ENCODE measurements at places on chromosomes 7 and 10. TPM values are rescaled to one million over a fixed set of nuclear protein-coding genes. Genes with fewer than 3 reads are reported as not detected.
A peak's percentile ranks its signal among the peaks of the same experiment; 100 is the strongest.

GBX1 gene
- not detected for polyA plus RNA-seq

CHCHD3 gene
- polyA plus RNA-seq = 48.8 TPM

- no peaks in the 10 kb centered on the region for H3K36me3 ChIP-seq
- no peaks in the 10 kb centered on the region for H3K4me1 ChIP-seq
- no peaks in the 10 kb centered on the region for H3K27me3 ChIP-seq
- DNase-seq = no peak
Measured at GRCh38 chr7:80603940-80604339, 34.5 kb upstream of the CD36 start.

DNA sequence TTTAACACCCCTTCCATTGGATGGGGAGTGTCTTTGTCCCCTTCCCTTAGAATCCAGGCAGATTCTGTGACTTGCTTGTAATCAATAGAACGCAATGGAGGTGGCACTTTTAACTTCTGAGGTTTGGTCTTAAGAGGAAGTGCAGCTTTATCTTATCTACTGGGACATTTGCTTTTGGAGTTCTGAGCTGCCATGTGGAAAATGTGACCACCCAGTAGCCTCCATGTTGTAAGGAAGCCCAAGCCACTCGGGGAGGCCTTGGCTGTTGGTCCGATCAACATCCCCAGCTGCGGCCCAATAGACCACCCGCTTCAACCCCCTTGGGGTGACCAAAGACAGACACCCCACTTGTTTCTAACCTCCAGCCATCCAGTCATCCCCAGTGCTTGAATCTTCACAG lies 86.3 kb upstream of the FAM171A1 start:
- H3K27me3 ChIP-seq = no peaks in the 10 kb centered on the region
- no peak overlapping the region for H3K27ac ChIP-seq
- DNase-seq = no peak
- no peaks in the 10 kb centered on the region for H3K36me3 ChIP-seq
- no peak overlapping the region for H3K4me3 ChIP-seq

DNA sequence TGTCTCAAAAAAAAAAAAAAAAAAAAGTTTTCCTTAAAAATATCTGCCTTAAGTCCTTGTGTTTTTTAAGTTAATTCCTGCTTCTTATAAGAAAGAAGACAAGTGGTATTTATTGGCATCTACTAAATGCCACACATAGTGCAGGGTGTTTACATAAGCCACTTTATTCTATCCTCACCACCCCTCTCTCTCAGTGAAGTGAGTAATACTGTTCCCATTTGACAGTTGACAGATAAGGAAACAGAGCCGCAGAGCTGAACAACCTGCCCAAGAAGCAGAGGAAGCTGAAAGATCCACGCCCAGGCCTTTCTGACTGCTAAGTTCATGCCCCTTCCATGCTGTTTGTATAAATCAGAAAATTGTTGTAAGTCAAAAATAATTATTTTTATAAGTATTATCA lies 54.1 kb downstream of the ABLIM1 start:
- H3K36me3 ChIP-seq = no peaks in the 10 kb centered on the region
- H3K27me3 ChIP-seq = no peaks in the 10 kb centered on the region
- DNase-seq = no peak
- H3K4me1 ChIP-seq = no peaks in the 10 kb centered on the region
- no peak overlapping the region for H3K27ac ChIP-seq

STEAP2 gene
- not detected for polyA plus RNA-seq

KCNIP2 gene
- polyA plus RNA-seq = not detected

GRCh38 chr7:119175911-119176627 lies 951.6 kb downstream of the ANKRD7 start:
- H3K4me1 ChIP-seq = no peaks in the 10 kb centered on the region
- peak; percentile 28 for DNase-seq

- peaks cover 14% of the 10 kb centered on the region for H3K4me1 ChIP-seq
- H3K27ac ChIP-seq = no peak overlapping the region
- no peaks in the 10 kb centered on the region for H3K27me3 ChIP-seq
Measured at GRCh38 chr7:10977113-10977512, 3.4 kb downstream of the PHF14 start.

DNA sequence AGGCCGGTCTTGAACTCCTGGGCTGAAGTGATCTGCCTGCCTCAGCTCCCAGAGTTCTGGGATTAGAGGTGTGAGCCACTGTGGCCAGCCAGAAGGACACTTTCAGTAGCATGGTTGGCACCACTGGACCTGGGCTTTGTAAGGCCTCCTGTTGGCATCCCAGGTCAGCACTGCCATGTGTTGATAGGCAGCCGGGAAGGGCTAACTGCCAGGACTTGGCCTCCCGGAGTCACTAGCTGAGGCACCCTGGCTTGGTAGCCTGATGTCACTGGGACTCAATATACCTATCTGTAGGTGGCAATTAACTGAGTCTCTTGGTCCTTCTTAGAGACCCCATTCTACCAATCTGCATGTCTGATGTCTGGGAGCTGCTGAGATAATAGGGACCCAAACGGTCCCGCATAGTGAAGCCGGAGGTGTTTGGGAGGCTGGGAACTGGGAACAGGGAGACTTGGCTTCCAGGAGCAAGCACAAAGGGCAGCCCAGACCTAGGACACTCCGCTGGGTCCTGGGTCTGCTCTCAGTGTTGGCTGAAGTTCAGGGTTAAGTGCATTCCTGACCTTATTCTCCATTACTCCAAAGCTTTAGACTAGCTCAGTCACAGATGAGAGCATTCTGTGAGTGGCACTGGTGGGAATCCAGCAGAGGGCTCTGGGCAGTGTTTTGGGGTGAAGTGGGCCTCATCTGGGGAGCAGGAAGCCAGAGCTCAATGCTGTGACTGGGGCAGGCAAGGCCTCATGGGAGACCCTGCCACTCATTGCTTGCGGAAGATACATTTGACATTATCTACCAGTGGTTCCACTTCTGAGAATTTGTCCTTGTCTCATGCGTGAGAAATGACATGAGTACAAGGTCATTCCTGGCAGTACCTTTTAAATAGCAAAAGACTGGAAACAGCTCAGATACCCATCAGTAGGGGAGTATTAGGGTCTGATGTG lies 2.7 kb downstream of the LHPP start:
- no peak for DNase-seq
- H3K27ac ChIP-seq = no peak overlapping the region
- H3K4me3 ChIP-seq = no peak overlapping the region
- H3K27me3 ChIP-seq = peaks cover 3% of the 10 kb centered on the region
- no peaks in the 10 kb centered on the region for H3K36me3 ChIP-seq

DNA sequence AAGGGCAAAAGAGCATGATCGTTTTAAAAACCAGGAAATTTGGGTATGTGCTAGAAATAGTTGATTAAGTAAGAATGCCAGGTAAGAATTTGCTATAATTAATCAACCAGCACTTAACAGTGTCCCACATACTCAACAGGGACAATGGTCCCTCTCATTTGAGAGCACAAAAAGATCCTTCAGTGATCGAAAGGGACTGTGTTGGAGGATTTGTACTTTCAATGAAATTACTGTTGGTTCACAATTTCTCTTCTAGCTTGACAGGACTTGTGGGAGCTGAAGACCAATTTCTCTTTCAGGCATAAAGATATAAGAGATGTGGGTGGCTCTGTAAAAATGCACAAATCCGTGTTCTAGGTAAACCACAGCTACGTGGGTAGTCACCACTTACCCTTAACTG lies 12.5 kb upstream of the PLEKHS1 start:
- H3K4me1 ChIP-seq = no peaks in the 10 kb centered on the region
- no peak for DNase-seq
- no peak overlapping the region for H3K4me3 ChIP-seq
- H3K36me3 ChIP-seq = no peaks in the 10 kb centered on the region

- DNase-seq = no peak
- H3K27ac ChIP-seq = no peak overlapping the region
- no peaks in the 10 kb centered on the region for H3K36me3 ChIP-seq
- no peaks in the 10 kb centered on the region for H3K27me3 ChIP-seq
Measured at GRCh38 chr7:155021699-155022145, 18.8 kb upstream of the PAXIP1 start.

GRCh38 chr7:124893140-124893827 lies 36.3 kb downstream of the POT1 start:
- no peak overlapping the region for H3K4me3 ChIP-seq
- no peak overlapping the region for H3K27ac ChIP-seq
- no peaks in the 10 kb centered on the region for H3K27me3 ChIP-seq
- no peaks in the 10 kb centered on the region for H3K4me1 ChIP-seq

FEZF1 gene
- polyA plus RNA-seq = not detected

PLEKHS1 gene
- not detected for polyA plus RNA-seq

DNA sequence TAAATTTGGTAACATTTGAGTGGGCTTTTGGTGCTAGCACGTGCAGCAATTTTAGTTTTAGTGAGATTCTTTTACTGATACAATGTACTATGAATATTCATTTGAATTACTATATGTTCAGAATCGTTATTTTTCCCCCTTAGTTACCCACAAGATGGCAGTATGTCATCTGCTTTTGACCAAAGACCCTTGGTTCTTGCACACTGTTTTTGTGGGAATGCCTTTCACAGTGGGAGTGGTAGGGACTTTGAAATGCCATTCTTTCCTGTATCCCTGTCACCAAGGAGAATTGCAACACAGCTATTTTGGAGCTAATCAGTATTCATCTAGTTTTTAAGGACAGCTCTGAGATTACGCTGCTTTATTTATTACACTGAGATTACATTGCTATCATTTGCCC lies 40.6 kb downstream of the SEC23IP start:
- no peak overlapping the region for H3K4me3 ChIP-seq
- no peak for DNase-seq
- H3K27ac ChIP-seq = no peak overlapping the region
- peaks cover 85% of the 10 kb centered on the region for H3K36me3 ChIP-seq
- no peaks in the 10 kb centered on the region for H3K27me3 ChIP-seq

LDB1 gene
- 21.9 TPM for polyA plus RNA-seq

DNA sequence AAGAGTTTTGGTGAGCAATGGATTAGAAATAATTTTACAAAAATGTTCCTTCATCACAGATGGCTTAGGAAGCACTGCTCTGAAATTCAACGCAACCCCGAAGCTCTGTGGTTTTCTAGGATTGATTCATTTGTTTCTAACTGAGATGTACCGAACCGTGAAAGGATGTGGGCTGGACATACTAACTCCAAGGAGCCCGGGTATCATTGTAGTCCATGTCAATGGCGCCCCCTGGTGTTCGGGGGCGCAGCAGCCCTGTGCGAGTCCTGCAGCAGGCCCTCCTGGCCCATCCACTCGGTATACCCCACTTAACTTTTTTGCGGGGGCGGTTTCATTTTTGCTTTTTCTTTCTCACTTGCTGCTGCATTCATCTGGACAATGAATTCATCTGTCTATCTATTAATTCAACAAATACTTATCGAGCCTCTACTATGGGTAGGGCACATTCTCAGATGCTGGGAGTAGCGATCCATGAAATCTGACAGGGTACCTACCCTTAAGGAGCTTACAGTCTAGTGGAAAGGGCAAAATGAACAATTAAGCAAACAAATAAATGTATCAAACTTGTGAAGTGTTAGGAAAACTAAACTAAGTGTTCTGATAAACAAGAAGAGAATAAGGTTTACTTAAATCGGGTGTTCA lies 25.2 kb upstream of the ITPRID1 start:
- peaks cover 3% of the 10 kb centered on the region for H3K4me1 ChIP-seq
- no peaks in the 10 kb centered on the region for H3K27me3 ChIP-seq
- no peak overlapping the region for H3K27ac ChIP-seq
- DNase-seq = peak; percentile 31

DNA sequence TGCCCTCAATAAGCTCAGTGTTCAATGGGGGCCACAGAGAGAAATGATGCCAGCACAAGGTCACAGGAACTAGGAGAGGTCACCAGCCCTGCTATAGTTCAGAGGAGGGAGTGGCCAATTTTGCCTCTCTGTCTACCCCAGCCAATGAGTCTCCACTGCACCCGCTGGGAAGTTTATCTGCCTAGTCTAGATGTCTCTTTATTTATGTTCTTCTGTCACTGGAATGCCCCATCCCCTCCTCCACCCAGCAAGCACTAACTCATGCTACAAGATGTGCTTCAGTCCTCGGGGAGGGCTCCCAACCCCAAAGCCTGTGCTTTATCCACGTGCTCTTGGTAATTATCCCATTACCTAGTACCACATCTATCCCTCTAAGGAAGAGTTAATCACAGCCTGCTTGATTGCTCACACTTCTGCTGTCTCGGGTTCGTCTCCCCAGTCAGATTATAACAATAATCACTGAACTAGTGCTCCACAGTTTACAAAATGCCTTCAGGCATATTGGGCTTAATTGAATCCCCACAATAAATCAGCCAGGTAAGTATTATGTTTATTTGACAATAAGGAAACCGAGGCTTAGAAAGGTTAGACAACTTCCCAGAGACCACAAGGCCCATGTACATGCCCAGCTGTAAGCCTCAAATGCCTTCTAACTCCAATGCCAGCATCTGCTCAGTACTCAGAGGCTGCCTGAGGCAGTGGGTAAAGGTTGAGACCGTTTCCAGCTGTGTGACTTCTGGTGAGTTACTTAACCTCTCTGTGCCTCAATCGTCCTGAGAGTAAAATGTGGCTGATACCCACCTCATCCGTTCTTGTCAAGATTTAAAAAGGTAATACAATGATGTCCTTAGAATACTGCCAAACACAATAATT lies 3.9 kb downstream of the HIP1 start:
- DNase-seq = no peak
- no peaks in the 10 kb centered on the region for H3K36me3 ChIP-seq
- H3K27me3 ChIP-seq = no peaks in the 10 kb centered on the region

- peak overlapping the region; percentile 28 for H3K27ac ChIP-seq
- H3K4me3 ChIP-seq = peak overlapping the region; percentile 40
- peaks cover 39% of the 10 kb centered on the region for H3K4me1 ChIP-seq
- peaks cover 7% of the 10 kb centered on the region for H3K36me3 ChIP-seq
- peaks cover 83% of the 10 kb centered on the region for H3K27me3 ChIP-seq
Measured at GRCh38 chr7:27095050-27095896, 527 bp downstream of the HOXA1 start.

GRCh38 chr7:154953006-154953684 lies 49.8 kb downstream of the PAXIP1 start:
- peaks cover 66% of the 10 kb centered on the region for H3K36me3 ChIP-seq
- H3K4me1 ChIP-seq = no peaks in the 10 kb centered on the region
- H3K4me3 ChIP-seq = no peak overlapping the region
- no peak overlapping the region for H3K27ac ChIP-seq
- DNase-seq = peak; percentile 65

GRCh38 chr7:2481195-2481594 lies 5.0 kb upstream of the GRIFIN start:
- no peaks in the 10 kb centered on the region for H3K36me3 ChIP-seq
- H3K4me3 ChIP-seq = no peak overlapping the region
- peaks cover 11% of the 10 kb centered on the region for H3K4me1 ChIP-seq
- H3K27me3 ChIP-seq = no peaks in the 10 kb centered on the region

PNPLA8 gene
- 55.5 TPM for polyA plus RNA-seq

PNLIPRP2 gene
- polyA plus RNA-seq = not detected
